ENCODE measurements at places on chromosomes 16 and 17.
A peak's percentile ranks its signal among the peaks of the same experiment; 100 is the strongest.

- DNase-seq, result no peak
Measured at GRCh38 chr16:63129411-63130125, 1093.3 kb upstream of the CDH8 start.

- DNase-seq, result no peak
Measured at GRCh38 chr16:12680531-12680930, 123.2 kb downstream of the CPPED1 start.

DNA sequence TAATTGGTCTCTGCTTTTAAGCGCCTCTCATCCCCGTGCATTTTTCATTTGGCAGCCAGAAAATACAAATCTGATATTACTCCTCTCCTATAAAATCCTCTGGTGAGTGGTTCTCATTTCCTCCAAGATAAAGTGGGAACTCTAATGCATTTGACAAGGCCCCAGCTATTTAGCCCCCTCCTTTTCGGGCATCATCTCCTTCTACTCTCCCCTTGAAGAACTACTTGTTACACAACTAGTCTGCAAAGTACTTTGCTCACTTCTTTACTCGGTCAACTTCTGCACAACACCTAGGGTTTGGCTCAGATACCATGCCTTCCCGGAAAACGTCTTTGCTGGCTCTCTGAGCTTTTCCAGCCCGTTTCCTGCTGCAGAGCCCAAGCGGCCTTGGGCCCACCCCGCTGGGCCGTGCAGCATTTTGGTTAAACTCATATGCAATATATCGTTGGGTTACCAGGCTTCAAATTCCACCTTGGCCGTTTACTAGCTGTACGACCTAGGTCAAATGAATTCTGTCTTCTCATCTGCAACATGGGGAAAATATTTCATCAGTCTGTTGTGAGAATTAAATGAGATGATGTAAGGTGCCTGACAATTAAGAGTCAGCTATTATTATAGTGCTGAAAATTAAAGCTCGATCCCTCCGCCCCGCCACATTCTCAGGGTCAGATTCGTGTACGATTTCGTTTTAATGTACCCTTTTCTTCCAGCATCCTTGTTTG is 883 bp upstream of the TAF15 start:
- DNase-seq, result no peak

DNA sequence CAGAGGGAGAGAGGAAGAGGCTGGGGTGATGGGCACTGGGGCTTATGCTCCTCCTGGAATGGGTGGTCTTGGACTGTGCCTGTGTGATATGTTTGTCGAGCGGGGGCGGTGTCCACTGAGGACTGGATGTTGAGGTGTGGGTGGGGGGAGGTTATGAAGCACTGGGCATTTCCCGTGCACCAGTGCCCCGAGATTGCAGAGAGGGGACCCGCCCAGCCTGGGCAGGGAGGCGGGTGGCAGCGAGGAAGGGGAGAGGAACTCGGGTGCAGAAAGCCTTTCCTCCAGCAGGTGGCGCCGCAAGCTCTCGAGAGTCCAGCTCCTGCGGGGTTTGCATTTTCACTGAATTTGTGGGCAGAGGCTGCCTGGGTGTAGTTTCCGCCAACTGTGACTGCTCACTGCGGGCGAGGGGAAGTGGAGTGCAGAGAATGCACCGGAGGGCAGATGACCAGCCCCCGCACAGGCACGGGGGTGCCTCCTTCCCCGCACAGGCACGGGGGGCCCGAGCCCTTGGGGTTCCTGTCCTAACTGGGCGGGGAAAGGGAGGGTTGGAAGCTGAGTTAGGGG is 190.6 kb downstream of the SEC14L1 start:
- peak; percentile 2 for DNase-seq

DNA sequence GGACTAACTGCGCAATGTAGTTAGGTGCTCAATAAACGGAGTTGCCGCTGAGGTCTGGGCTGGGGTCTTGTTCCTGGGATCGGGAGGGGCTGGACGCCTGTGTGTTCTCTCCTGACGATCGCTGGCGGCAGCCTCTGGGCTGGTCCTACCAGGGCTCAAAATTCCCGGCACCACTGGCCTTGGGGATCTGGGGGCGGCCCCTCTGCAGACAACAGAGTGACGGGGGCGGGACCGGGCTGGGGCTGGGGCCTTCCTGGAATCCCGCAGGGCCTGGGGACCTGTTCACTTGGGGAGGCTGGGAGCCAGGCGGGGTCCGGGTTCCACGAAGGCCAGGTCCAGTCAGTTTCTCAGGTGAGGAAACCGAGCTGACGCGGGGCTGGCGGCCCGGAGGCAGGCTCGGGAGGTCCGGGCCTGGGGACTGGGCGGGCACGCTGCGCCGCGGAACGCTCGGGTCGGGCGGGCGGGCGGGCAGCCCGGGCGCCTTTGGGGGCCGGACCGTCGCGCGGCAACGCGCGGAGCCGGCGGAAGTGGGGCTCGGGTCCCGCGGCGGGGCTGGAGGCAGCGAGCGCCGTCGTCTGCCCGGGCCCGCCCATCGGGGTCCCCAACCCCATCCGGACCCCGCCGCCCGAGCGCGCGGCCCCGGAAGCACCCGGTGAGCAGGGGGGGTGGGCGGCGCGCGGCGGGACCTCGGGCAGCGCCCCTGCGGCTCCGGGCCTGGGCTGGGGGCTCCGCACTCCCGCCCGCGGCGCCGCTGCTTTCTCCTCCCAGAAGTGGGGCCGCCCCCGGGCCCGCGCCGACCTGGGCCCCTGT is at the start of gene PIGQ:
Gene PIGQ, plus strand, starts transcription at position 524 of the 810 bp plus-strand sequence. CDS start 4,107 bp downstream, outside the sequence.
- DNase-seq, result no peak

GRCh38 chr16:69847643-69848042 is 85.5 kb downstream of the WWP2 start:
- no peak for DNase-seq

Measured in NCI-H187 treated with DMSO at 0.1 percent for 48 hours (cell line).